ENCODE measurements at places on chromosomes 16 and 17.
A peak's percentile ranks its signal among the peaks of the same experiment; 100 is the strongest.

DNA sequence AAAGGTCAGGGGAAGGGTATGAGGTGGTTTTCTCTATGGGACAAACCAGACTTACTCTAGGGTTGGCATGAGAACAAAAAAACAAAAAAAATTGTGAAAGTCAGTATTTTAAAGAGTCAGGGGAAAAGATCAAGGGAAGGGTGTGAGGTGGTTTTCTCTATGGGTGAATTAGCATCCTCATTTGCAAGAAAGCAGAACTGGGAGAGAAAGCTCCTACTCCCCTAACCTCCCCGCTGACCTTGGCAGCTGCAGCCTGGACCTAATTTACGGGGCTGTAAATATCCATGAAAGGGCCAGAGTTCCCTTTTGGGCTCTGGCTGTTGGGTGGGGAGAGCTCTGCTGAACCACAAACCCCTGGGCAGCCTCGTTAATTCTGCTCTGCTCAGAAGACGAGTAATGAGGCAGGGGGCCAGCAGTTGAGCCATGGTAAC, 10.6 kb downstream of the RHBDL3 start:
- no peak for DNase-seq

GRCh38 chr16:15757630-15758251, 99.1 kb downstream of the MYH11 start:
- no peak for DNase-seq

- DNase-seq, result no peak
Measured at GRCh38 chr16:77335652-77336234, 99.1 kb downstream of the ADAMTS18 start.

GRCh38 chr17:36888236-36888951, 48.9 kb upstream of the LHX1 start:
- DNase-seq, result no peak

- no peak for DNase-seq
Measured at GRCh38 chr16:80259290-80259805, 281.4 kb upstream of the DYNLRB2 start.

DNA sequence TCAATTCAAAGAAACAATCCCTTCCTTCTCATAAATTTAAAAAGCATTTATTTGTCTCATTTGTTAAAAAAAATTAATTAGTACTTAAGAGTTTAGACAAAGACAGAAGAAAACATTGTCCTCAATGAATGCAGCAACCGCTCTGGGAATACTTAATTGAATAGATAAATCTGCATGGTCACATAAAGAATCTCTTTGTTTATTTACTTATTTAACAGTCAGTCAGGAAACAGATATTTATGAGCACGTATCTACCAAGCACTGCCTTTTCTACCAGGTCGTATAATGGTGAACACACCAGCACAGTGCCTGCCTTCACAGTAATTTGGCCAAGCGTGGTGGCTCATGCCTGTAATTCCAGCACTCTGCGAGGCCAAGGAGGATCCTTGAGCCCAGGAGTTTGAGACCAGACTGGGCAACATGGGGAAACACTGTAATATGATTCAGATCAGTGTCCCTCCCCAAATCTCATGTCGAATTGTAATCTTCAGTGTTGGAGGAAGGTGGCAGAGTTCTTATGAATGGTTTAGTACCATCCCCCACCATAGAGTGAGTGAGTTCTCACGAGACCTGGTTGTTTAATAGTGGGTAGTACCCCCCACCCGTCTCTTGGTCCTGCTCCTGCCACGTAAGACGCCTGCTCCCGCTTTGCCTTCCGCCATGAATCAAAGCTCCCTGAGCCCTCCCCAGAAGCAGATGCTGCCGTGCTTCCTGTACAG, 8.1 kb downstream of the WIPI1 start:
- no peak for DNase-seq

DNA sequence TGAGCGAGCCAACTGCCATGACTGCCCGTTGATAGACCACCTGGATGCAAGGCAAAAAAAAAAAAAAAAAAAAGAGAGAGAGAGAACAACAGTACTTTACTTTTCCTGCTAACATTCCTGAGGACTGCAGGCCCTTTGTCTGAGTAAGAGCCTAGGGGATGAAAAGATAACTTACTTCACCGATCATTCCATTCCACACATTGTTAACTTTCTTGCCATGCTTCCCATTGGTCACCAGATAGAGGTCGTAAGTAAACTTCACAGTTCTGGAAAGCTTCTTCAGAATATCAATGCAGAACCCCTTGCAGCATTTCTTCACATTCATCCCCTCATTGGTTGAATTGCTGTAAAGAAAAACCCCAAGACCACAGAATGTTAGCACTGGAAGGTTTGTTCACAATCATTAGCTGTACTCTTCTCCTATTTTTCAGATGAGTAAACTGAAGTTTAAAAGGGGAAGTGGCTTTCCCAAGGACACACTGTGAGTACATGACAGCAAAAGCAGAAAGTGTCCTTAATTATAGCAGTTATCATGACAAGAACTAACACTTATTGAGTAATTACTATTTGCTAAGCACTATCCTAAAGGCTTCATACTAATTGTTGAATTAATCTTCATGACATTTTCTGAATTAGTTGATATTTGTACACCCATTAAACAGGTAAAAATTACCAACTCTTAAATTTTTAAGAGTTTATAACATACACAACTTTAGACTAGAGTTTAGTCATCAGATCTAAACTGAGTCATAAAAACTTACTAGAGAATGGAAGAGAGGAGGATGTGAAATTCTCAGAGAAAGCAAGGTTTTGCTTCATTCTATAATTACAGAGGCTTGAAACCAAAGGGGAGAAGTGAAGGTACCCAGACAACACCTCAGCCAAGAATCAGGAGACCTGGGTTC, 341.2 kb downstream of the GRIN2A start:
- DNase-seq, result no peak

GRCh38 chr17:42720996-42721583, 23.8 kb downstream of the EZH1 start:
- no peak for DNase-seq

GRCh38 chr16:84754353-84754856, 54.6 kb downstream of the USP10 start:
- peak; percentile 41 for DNase-seq

Measured in activated T-cell treated with anti-CD3 and anti-CD28 coated beads for 1 hour (primary cell).